ENCODE measurements at places on chromosomes 5 and 9.

- no peak for DNase-seq
These were observed 32.3 kb downstream of the TNPO1 start for GRCh38 chr5:72848474-72849428.

DNA sequence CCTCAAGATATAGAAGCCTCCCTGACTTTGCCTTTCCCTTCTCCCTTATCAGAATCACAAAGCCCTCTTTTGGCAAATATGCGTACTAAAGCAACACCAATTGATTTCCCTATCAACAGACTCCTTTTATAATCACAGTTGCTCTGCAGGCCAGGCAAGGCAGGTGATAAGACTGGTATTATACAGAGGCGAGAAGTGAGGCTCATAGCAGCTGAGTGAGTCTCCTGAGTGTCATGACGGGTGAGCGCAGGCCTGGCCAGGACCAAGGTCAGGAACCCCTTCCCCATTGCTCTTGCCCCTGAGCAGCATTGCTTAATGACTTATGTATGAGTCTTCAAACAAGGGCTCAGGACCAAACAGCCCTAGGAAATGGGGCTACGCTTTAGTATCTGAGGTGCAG lies 70.8 kb downstream of the FBXO38 start:
- DNase-seq: no peak

GRCh38 chr9:130209422-130209821 lies 37.2 kb downstream of the NCS1 start:
- DNase-seq: no peak

DNA sequence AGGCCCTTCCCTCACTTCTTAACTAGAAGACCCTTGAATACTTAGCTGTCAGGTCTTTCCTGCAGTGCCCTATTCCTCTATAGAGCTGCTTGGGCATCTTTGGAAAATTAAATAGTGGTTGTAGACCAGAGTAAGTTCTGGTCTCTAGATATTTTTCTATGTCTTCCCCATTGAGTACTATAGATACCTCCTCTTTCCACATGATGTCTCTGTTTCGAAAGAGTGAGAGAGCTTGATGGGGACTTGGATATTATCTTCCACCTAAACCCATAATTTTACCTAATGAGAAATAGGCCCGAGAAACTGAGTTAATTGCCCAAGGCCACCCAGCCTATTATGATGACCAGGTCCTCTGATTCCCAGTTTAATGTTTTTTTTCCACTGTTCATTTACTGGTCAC lies 40.2 kb downstream of the SPEF2 start:
- DNase-seq: no peak

- peak; percentile 11 for DNase-seq
These were observed 56.7 kb upstream of the CLINT1 start for GRCh38 chr5:157915638-157916037.

DNA sequence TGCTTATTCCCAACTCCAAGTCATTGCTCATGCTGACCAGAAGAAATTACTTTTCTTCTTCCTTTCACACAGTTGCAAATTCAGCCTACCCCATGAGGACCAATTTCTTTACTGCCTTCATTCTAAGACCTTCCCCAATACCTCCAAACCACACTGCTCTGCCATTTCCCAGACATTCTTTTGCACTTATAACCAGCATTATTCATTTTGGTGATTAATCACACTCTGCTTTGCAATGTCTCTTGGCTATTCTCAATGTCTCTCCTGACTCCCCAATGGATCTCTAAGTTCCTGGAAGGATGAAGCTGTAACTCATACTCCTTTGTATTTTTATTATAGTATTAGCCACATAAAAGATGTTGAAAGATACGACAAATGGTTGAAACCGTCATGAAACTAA lies 105.7 kb upstream of the RANBP3L start:
- no peak for DNase-seq

DNA sequence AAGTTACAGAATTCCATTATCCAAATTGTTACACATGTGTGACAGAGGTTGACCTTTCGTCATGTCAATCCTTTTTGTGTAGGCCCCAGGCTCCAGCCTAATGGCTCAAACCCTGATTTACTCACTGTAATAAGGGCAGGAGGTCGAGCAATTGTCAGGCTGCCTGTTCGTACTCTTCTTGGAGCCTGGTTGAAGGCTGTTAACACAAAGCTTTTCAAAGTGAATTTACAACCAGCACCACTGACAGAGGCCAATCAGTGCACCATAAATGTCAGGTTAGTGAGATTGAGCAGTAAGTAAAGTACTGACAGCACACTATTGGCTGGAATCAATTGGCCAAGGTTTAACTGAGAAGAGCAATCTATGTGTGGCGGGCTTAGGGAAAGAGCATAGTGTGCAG lies 16.8 kb downstream of the PRDM6 start:
- no peak for DNase-seq

- no peak for DNase-seq
These were observed 77.2 kb downstream of the FBXL7 start for GRCh38 chr5:15577132-15577531.

- DNase-seq: no peak
These were observed 20.6 kb downstream of the TCOF1 start for GRCh38 chr5:150377964-150378694.

DNA sequence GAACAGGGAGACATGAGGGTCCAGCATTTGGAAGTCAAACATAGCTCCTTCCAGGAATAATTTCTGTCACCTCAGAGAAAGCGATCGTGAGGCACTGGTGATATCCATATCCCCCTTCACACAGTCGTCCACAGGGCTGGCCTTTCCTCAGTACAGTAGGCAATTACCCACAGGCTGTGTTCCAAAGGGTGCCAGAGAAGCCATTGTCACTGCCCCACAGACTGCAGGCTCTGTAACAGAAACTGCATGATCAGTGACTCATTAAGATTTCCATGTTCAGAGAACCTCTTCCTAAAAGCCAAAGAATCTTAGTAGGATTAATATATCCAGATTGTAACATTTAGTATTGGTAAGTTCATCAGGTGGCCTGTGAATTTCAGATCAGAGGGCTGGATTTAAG lies 127.6 kb downstream of the RPS23 start:
- no peak for DNase-seq

DNA sequence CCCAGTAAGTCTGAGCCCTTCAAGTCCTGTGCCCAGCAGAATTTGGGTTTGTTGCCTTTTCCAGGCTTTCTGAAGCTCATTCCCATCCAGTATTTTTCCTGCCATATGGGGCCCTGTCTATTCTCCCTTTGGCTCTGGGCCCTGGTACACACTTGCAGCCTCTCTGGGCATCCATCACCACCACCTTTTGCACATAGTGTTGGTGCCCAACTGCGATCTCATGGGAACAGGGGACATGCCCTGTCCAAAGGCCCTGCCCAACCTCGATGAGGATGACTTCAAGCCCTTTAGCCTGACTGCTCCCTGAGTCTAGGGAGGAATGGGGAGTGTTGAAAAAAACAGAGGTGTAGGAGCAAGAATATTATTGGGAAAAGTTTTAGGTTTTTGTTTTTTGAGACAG lies 11.5 kb downstream of the RGS3 start:
- DNase-seq: no peak

DNA sequence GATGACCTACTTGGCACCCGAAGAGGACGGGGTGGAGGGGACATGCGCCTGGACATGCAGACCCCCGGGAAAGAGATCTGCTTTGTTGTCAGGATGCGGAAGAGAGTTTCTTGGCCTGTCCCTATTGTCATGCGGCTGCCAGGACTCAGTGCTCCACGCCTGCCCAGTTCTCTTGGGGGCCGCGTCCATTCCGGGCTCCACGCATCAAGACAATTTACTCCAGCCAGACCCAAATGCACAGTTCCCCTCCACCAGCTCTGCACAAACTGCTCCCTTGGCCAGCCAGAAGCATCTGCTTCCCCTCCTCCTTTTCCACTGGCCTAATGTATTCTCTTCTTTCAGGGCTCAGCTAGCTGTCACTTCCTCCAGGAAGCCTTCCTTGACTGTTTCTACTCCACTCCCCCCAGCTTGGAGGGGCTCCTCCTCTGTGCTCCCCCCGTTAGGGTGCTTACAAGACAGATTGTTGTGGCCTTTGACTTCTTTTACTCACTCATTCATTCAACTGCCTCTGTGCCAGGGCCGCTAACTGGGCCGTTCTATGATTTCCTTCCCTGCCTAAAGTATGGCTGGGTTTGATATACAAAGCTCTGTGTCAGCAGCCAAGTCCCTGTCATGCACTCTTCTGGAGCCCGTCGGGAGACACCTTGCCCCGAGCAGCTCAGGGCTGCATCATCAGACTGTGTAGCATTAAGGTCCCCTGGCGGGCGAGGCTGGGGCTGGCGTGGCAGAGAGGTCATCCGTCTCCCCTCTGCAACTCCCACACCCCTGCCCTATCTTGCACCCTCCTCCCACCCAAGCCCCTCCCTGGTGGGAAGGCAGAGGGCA lies 6.6 kb downstream of the FIBCD1 start:
- no peak for DNase-seq

DNA sequence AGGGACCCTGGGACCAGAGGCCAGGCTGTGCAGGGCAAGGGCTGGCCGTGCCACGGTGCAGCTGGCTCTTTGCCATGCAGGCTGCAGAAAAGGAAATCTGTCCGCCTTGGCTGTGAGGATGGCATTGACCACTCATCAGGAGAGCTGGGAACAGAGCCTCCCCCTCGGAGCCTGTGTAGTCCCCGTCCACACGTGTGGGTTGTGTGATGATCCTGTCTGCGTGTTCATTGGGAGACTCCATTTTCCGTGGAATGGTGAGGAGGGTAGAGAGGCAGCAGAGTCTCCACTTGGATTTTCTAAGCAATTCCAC lies 47.7 kb downstream of the EHMT1 start:
- DNase-seq: no peak
